ENCODE measurements at places on chromosomes 16 and 17.

DNA sequence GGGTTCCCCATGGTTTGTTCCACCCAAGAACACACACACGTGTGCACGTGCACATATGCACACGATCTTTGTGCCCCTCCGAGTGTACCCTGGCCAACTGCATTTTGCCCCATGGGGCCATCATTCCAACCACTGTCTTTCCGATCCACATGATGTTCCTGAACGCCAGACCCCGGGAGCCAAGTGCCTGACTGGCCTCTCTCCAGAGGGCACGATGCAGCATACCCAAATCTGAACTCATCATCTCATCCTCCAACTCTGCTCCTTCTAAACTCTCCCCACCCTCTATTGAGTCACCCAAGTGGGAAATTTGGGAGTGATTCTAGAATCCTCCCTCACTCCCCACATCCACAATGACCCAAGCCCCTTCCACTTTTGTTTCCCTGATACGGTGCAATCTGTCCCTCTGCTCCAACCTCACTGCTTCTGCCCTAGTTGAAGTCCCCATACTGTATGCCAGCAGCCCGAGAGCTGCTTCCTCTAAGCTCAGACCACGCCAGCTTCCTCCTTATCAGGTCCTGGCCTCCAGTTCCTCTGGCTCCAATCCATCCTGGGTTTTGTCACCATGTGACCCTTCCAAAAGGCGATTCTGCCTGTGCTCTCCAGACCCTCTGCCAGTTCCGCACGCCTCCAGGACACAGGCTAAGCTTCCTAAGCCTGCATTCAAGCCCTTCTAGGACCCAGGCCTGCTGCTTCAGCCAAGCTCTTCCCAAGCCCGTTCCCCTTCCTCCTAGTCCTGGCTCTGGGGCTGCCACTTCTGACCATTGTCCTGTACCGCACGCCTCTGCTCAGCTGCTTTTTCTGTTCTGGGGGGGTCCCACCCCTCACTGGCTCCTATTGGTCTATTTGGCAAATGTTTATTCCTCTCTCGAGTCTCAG lies 10.1 kb upstream of the TMEM208 start:
- DNase-seq: no peak

DNA sequence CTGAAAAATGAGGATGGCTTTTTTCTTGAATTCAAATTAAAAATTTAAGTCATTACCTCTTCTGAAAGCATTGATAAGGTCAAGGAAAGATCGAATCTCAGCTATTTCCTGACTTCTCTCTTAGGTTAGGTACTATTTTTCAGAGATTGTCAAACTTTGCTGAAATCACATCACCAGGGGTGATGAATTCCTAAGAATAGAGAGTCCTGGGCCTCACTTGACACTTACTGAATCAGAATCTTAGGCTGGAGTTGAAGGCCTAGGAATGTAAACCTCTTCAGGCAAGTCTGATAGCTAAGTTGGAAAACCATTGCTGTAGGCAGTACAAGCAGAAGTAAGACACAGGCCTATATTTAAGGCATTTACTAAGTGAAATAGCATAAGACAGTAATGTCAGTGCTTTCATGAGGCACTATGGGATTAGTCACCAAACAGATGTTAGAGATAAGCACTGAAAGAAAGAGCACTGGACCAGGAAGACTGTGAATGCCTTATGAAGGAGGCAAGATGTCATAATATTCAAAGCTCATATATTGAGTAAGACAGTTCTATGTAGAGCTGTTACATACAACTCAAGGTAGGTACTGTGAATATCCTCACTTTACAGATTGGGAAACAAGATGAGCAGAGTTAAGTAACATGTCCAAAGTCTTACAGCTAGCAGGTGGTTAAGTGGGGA lies 21.5 kb downstream of the DCAF7 start:
- no peak for DNase-seq

DNA sequence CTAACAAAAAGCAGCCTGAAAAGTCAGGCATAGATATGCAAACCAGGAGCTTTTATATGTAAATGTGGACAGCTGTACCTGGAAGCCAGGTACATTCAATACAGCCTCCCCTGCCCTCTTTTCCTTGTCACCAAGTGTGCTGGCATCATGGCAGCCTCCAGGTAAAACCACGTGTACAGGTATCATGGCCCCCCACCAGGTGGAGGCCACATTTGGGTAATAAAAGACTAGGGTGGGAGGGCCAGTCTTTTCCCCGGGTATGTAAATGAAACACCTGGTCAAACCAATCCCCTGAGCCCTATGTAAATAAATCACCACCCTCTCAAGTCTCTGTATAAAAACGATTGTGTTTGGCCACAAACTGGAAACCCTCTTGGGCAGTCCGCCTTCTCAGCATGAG lies 226.4 kb upstream of the GOT2 start:
- DNase-seq: no peak

DNA sequence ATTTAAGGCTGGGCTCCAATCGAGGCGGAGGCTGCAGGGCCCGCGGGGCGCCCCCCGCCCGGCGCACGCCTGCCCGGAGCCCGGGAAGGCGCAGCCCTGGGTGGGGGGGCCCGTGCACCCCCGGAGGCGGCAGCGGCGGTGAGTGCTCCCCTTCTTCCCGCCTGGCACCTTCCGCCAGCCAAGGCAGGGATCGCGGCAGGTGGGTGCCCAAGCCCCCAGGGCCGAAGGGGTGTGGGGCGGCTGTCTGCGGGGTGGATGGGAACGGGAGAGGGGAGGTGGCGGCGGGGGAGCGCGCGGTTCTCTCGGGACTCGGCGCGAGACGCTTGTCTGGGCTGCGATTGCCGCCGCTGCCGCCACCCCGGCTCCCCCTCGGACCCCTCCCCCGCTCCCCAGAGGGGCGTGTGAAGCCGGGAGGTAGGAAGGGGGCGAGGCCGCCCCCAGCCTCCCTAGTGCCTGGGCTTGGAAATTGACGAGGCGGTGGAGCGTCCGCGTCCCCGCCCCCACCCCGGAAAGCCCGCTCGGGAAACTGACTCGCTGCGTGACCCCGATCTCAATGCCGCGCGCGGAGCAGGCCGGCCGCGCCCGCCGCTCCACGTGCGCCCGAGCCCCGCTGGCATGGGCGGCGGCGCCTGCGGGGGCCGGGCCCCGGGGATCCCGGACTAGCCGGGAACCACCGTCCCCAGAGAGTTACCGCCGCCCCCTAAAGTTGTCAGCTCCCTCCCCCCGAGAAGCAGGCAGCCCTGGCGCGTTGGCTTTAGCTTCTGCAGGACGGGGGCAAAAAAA lies 231.5 kb downstream of the MRTFB start:
- DNase-seq: no peak

DNA sequence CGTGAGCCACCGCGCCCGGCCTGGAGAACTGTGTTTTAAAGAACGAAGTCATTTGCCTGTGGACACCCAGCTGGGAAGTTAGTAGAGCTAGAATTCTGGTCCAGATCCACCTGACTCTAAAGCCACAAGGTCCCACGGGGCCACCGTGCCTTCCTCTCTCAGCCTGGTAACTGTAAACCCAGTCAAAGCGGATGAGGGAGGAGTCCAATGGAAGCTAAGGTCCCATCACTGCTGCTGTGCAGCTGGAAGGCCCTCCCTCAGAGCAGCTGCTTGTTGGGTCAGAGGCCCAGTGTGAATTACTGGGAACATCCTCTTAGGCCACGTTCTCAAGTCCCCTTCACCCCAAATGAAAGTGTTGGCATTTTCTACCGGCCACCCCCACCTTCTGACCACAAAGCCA lies 48.8 kb upstream of the CACNG5 start:
- DNase-seq: no peak

GRCh38 chr17:80621335-80621996 lies 76.8 kb downstream of the RPTOR start:
- no peak for DNase-seq

DNA sequence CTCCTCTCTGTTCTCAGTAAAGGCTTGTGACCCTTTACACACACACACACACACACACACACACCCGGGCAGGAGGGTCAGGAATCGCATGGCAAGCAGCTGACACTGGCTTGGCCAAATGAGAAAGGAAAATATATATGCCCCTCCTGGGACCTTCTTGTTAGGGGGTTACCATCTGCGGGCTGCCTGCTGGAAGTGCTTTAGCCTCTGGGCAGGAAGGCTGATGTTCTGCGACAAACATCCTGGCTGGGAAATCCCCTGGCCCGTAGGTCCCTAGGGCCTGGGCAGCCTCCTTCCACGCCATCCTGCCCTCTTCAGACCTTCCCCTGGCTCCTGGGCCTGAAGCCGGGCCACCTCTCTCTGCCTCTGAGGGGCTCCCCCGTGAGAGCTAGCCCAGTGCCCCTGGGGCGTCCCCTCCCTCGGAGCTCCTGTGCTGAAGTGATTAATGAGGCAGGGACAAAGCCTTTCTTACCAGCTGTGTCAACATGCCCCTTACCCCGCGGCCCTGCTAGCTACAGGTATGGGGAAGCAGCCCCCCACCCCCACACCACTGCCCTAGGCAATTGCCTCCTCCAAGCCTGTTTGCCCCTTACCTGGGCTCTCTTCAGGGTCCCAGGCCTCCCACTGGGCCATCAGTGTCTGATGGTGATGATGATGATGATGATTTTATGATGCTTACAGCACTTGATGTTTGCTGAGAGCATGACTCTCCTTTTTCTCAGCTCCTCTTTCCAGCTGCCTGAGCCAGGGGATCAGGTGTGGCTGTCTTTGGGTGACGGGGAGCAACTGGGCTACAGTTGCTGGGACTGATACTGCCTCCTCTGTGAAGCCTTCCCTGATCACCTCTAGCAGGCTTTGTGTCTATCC lies 32.8 kb upstream of the ETV4 start:
- DNase-seq: peak; percentile 32

GRCh38 chr17:56173958-56174835 lies 20.9 kb downstream of the ANKFN1 start:
- no peak for DNase-seq
